Activated CD8-positive, alpha-beta T cell treated with anti-CD3 and anti-CD28 coated beads, Interleukin-2, amount 10 ng/mL, durations not matched to agents 7 days and 5 days (primary cell): ENCODE measurements at places on chromosomes 16 and 17. TPM values are rescaled to one million over a fixed set of nuclear protein-coding genes. Genes with fewer than 3 reads are reported as not detected.

DNA sequence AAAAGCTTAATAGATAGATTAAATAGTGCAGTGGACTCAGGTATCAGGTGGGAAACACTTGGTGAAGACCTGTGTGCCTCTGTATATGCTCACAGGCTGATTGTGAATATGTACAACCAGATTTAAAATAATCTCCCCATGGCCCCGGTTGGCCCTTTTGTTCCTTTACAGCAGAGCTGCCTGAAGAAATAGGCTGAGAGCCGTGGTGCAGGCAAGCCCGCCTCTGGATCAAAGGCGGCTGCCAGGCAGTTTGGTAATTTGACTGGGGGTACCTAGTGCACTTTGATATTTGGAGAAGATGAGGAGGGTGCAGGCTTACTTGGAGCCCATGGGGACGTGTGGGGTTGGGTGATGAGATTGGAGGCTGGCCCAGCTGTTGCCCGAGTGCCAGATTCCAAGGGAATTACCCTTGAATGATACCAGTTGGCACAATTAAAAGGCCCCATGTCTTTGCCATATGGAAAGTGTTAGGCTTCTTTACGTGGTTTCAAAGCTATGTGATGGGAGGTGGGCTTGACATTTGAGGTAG lies 5.0 kb downstream of the NKD1 start:
- DNase-seq, result no peak

- DNase-seq, result no peak
Observed at GRCh38 chr17:11899537-11899942, 97.7 kb downstream of the ZNF18 start.

GRCh38 chr16:84874553-84874952 lies 54.8 kb downstream of the CRISPLD2 start:
- DNase-seq, result no peak

DNA sequence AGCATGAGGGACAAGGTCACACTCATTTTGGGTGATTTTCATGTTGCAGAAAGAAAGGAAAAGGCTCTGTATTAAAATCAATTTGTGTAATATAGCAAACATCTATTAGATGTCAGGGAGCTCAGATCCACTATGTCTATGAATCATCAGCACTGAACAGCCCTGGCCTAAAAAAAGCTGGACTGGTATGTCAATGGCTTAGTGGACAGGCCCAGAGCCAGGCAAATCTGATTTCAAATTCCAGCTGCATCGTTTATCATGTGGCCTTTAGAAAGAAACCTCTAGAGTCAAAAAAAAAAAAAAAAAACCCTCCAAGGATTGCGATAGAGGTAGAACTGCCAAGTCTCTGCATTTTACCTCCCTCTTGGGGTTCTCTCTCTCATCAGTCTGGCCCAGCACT lies 5.4 kb downstream of the GAS7 start:
- no peak for DNase-seq

GRCh38 chr17:76491271-76492122 lies 9.7 kb downstream of the RHBDF2 start:
- peak; percentile 58 for DNase-seq

KRTAP3-1 gene
- total RNA-seq, result not detected

DPEP1 gene
- not detected for total RNA-seq

FOXN1 gene
- not detected for total RNA-seq

NEK8 gene
- total RNA-seq, result 5.0 TPM

ABCA9 gene
- not detected for total RNA-seq

KRT9 gene
- not detected for total RNA-seq

HLF gene
- 0.21 TPM for total RNA-seq
